ENCODE measurements at places on chromosomes 12 and 14.

- DNase-seq = no peak
Measured at GRCh38 chr12:124829008-124829707, 34.5 kb downstream of the SCARB1 start.

- DNase-seq = no peak
Measured at GRCh38 chr12:130336723-130337487, 782 bp upstream of the PIWIL1 start.

- DNase-seq = no peak
Measured at GRCh38 chr12:114709112-114709511, 25.1 kb upstream of the TBX3 start.

GRCh38 chr12:89157413-89157812 is 194.9 kb downstream of the DUSP6 start:
- no peak for DNase-seq

DNA sequence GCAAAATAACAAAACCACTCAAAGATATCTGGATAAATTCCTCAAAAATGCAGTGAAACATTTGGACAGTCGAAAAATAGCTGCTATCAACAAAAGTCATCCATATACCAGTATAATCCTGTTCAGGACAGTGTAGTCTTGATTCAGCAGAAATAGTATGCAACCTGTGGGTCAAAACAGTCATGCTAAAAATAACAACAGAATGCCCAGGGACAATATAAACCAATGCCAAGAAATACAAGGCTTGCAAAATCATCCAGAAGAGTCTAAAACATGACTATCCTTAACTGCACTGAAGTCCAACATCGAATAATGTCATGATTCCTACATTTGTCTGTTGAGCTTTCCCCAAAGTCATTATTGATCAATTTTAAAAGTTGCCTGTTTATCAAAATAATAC is 425.9 kb downstream of the FSCB start:
- DNase-seq = no peak

GRCh38 chr12:19261773-19262172 is 132.2 kb downstream of the PLEKHA5 start:
- DNase-seq = no peak

- no peak for DNase-seq
Measured at GRCh38 chr14:91158091-91158790, 44.4 kb downstream of the DGLUCY start.

GRCh38 chr12:726281-727140 is 25.9 kb upstream of the WNK1 start:
- DNase-seq = peak; percentile 60

- DNase-seq = no peak
Measured at GRCh38 chr14:100410056-100410565, 87.0 kb downstream of the SLC25A47 start.

DNA sequence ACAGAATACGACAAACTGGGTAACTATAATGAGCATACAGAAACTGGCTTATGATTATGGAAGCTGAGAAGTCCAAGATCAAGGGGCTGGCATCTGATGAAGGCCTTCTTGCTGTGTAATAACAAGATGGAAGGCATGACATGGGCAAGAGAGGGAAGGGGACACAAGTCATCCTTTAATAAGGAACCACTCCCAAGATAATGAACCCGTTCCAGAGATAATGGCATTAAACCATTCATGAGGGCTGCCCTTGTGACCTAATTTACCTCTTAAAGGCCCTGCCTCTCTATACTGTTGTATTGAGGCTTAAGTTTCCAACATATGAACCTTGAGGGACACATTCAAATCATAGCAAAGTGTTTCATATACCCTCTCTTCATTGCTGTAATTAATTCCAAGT is 4.6 kb upstream of the VTI1B start:
- DNase-seq = no peak

- DNase-seq = no peak
Measured at GRCh38 chr14:22560662-22561365, 28.2 kb downstream of the DAD1 start.

- no peak for DNase-seq
Measured at GRCh38 chr12:7951671-7952070, 15.7 kb upstream of the SLC2A3 start.

- DNase-seq = no peak
Measured at GRCh38 chr12:52434081-52434733, at the start of gene KRT75. Gene KRT75, minus strand, starts transcription at chr12:52434371. Its CDS starts 67 bp downstream, at chr12:52434304.

DNA sequence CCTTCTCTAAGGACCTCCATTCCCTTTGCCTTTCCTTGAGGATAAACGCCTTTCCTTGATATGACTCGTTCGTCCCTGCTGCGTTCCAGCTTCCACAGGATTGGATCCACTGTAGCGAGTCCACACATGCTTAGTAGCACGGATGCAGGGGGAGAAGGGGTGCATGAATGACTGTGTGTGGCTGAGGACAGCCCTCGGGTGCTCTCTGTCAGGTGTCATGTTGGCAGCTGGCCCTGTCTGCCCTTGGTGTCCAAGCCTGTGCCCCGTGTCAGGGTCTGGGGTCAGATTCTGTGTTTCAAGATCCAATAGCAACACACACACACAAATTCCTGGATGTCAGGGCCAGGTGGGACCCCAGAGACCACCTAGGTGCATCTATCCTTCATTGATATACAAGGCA is 17.5 kb upstream of the KRT80 start:
- no peak for DNase-seq

- DNase-seq = no peak
Measured at GRCh38 chr12:113087193-113087592, 30.7 kb downstream of the DTX1 start.

DNA sequence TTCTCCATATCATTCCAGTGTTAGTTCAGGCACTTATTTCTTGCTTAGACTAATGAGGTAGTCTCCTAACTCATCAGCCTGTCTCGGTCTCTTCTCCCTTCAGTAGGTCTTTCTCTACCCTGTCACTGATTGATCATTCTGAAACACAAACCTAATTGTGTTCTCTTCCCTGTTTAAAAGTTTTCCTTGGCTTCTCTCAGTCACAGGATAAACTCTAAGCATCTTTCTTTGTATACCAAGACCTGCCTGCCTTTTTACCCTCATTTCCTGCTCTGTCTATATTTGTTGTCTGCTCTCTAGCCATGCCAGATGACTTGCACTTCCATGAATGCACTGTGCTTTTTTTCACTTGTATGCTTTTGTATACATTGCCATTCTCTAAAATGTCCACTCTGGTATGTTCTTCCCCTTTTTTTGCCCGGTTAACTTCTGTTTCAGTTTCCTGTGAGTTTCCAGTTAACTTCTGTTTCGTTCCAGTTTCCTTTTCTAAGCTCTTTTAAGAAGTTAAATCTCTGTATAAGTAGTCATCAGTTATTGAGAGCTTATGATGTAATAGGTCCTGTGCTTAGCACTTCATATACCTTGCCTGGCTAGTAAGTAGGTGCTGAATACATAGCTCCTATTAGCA is 12.8 kb downstream of the DIP2B start:
- DNase-seq = no peak

DNA sequence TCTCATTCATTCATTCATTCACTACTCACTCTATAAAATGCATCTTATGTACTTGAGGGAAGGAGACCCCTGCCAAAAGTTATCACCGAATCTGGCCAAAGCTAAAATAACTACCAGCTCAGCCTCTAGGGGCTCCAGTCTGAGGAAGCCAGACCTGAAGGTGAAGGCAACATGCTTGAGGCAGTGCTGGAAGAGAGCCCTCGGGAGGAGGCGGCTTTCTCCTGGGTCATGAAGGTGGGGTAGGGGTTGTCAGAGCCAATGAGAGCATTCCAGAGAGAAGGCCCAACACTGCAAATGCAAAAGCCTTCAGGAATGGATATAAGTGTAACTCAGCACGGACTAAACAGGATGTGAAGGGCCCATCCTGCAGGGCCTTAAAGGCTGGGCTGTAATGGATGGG is 62.4 kb downstream of the GSC start:
- DNase-seq = no peak
